ENCODE measurements at places on chromosomes 13 and 19.
A peak's percentile ranks its signal among the peaks of the same experiment; 100 is the strongest.

GRCh38 chr13:43684963-43685725, 101.6 kb downstream of the ENOX1 start:
- no peak for DNase-seq

DNA sequence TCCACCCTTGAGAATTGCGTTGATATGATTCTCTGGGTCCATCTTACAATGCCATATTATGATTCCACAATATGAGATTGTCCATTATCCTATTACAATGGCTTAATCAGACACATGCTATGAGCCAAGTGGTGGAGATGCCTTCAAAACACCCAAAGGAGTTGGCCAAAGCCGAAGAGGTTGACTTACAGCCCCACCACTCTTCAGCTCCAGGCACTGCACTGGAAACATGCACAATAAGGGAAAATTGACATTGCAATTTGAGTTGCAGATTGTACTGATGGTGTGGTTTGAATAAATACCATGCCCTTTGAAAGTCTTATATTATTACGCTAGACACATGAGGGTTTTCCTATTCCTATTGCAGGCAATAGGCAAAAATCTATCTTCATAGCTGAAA, 75.4 kb upstream of the TNFSF11 start:
- DNase-seq, result no peak

DNA sequence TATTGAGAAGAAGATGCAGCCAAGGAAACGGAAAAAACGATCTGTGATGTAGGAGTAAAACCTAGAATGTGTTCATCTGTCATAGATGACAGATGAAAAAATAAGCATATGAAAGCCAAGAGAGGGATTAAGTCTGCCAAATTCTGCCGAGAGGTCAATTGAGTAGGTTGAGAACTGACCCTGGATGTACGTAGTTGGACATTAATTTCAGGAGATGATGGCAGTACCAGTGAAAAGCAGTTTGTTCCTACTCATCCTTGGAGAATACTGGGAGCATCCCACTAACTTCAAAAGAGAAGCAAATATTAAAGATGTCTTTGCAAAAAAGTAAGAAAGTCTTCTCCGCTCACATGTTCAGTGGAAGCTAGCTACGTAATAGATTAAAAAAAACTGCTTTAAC, 11.8 kb upstream of the FGF9 start:
- DNase-seq, result no peak

DNA sequence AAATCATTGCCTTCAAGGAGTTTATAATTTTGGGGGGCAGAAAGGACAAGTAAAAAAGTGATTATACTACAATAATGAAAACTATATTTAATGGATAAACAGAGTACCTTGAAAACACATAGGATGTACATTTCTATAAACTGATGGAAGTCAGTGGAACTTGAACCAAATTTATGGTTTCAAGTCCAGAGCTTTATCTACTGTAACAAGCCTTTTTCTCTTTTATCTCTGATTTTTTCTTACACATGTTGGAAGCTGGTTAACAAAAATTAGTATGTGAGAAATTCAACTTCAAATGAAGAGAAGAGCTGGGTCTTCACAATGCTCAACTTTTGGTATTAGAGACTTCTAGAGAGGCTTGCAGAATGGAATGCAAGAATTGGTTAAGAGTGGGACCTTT, 393.6 kb downstream of the LMO7 start:
- no peak for DNase-seq

DNA sequence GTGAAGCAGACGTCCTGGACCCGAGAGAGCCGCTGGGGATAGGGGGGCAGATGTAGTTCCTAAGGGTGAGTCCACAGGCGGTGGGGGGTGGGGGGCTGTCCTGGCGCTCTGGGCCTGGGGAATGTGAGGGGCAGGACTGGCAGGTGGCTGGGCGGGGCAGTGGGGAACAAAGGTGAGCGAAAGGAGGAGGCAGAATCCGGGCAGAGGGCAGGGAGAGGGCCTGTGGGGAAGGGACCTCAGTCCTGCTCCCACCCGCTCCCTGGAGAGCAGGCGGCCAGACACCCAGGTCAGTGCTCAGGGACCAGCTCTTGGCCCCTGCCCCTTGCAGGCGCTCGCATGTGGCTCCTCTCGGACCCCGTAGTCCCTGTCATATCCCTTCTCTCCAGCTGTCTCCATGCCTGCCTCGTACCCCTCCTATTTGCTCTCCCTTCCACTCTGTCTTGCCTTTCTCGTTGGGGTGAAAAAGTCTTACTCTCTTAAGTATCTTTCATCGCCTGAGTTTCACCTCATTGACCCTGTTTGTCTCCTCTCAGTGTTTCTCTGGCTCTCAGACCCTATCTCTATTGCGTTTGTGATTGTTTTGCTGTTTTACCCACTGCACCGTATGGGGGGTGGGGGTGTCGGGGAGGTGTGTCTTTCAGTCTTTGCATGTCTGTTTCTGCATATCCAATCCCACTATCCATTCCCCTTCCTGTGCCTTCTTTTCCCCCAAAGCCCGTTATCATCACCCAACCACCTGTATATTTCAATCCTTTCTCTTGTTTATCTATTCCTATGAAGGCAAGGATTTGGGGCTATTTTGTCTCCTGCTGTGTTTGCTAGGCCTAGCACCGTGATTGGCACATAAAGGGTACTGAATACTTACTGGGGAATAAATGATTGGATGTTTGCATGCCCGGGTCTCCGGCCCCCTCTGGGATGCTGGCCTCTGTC, 5.8 kb downstream of the SPHK2 start:
- no peak for DNase-seq

- no peak for DNase-seq
Observed at GRCh38 chr19:16377521-16377920, 52.9 kb downstream of the KLF2 start.

DNA sequence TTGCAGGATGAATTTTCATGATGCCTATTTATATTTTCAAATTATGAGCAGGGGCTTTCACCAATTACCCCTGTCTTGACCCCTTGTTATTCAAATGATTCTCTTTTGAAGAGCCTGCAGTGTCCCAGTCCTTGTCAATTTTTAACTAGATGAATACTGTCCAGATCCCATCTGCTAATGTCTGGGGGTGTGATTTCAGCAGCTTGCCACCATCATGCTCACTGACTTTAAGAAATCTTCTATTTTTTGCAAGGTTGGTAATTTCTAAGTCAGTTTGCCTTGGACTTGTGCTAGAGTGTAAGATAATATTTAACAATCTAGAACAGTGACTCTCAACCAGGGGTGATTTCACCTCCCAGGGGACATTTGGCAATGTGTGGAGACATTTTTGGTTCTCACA, 106.0 kb downstream of the CACNA1A start:
- DNase-seq, result no peak

- DNase-seq, result no peak
Observed at GRCh38 chr19:40666803-40667438, 23.5 kb downstream of the NUMBL start.

GRCh38 chr13:81117416-81117815, 776.5 kb upstream of the SPRY2 start:
- no peak for DNase-seq

DNA sequence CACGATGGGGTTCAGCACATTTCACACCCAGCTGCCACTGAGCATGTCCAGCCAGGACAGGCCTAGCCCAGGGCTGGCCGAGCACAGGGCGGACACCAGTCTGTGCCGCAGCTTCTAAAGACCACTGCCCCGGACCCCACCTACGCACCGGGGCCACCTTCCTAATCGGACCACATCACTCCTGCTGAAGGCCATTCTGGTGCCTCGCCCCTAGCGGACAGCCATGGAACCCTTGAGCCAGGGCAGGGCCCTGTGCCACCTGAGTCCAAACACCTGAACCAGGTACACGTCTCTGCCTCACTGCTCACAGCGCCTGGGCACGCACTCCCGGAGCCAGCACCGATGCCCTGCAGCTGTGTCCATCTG, 8.4 kb upstream of the C13orf46 start:
- no peak for DNase-seq

- peak; percentile 95 for DNase-seq
Observed at GRCh38 chr19:55086730-55087541, 11.3 kb downstream of the EPS8L1 start.

DNA sequence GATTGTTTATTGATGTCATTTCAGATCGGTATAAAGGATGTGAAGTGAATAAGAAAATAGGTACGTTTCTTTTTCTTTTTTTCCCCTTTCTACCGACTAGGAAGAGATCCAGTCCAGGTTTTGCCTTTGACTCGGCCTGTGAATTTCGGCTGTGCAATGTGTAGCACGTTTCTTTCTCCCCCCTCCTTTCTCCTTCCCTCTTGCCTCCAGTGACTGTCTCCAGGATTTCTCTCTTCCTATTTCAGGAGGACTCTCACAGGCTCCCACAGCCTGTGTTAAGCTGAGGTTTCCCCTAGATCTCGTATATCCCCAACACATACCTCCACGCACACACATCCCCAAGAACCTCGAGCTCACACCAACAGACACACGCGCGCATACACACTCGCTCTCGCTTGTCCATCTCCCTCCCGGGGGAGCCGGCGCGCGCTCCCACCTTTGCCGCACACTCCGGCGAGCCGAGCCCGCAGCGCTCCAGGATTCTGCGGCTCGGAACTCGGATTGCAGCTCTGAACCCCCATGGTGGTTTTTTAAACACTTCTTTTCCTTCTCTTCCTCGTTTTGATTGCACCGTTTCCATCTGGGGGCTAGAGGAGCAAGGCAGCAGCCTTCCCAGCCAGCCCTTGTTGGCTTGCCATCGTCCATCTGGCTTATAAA, at the start of gene GPC6:
Gene GPC6, plus strand, starts transcription at position 185 of the 657 bp plus-strand sequence.
- peak; percentile 97 for DNase-seq

DNA sequence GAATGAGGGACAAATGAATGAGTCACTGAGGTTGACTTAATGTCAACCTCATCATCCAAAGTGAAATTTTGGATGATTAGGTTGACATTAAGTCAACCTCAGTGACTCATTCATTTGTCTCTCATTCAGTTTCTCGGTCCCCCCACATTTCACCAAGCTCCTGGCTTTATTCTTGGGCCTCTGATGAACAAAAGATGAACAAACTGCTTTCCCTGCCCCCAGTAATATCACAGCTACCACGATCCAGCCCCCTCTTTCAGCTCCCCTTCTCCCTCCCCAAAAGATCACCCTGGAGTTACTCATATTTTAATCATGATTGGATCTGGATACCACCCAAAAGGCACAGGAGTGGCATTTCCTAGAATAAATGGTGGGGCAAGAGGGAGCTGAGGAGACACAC, 10.8 kb downstream of the CEACAM18 start:
- no peak for DNase-seq

GRCh38 chr13:76048675-76049375, 412.7 kb downstream of the LMO7 start:
- no peak for DNase-seq

DNA sequence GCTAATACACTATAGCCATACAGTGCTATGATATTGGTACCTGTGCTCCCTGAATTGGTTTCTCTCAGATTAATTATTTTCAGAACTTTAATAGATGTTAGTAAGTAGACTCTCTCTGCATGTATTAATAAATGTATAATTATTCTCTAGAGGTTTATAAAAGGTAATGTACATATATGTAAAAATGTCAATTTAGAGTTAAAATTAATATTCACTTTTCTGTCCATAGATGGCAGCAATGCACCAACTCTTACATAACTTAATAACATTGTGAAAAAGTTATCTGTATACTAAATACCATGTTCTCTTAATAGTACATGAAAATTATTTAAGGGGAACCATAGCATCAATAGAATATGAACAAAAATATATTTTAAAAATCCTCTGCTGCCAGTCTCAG, 515.0 kb upstream of the KLHL1 start:
- DNase-seq, result peak; percentile 36

DNA sequence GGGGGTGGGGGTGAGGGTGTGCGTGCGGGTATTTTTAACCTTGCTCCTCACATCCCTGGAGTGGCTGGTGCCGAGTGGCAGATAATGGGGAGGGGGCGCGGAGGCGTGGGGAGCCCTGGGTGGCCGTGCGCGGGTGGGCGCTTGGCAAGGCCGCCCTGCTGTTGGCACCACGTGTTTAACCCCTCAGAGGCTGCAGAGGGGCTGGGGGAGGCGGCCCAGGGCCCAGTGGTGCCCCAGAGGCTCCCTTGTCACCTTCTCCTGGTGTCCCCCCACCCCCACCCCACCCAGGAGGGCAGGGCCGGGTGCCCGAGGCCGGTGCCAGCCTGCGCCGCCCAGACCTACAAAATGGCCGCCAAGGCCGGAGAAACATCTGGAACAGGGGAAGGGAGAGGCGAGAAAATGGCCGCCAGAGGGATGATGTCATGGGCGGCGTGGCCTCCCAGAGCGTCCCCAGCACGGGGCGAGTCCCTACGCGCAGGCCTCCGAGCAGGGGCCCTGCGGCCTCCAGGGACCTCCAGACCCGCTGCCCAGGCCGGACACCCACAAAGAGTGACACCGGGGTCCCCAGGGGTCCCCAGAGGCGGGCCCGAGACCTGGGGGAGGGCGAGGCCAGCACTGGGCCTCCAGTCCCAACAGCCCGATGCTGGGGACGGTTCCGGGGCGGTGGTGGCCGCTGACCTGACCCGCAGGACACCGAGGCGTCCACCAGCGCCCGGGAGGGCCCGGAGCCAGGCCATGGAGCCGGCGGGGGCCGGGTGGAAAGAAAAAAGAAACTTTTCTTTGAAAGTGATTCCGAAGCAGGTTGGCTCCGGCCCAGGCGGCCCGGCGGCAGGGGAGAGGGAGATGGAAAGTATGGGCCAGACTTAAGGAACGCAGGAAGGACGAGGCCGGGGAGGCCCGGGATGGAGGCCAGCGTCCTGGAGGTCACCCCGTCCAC, 38.2 kb downstream of the NFIC start:
- DNase-seq, result peak; percentile 90

- peak; percentile 16 for DNase-seq
Observed at GRCh38 chr13:73913751-73914518, 220.3 kb downstream of the KLF12 start.

DNA sequence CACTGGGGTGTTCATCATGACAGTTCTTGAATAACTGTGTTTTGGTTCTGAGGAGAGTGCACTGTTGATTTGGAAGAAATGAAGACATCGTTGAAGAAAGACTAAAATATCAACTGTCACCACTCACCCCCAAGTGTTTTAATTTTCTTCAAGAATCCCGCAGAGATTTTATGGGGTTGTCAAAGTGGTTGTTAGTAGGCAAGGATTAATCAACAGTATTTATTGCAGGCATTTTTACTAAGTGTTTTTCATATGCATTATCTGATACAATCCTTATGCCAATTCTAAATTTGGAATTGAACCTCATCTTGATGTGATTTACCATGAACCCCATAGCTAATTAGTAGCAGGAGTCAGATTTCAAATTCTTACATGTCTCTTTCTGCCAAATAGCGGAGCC, 63.7 kb upstream of the OBI1 start:
- DNase-seq, result no peak

Data from fibroblast of pulmonary artery (primary cell).